ENCODE measurements at places on chromosomes 2 and 18.

DNA sequence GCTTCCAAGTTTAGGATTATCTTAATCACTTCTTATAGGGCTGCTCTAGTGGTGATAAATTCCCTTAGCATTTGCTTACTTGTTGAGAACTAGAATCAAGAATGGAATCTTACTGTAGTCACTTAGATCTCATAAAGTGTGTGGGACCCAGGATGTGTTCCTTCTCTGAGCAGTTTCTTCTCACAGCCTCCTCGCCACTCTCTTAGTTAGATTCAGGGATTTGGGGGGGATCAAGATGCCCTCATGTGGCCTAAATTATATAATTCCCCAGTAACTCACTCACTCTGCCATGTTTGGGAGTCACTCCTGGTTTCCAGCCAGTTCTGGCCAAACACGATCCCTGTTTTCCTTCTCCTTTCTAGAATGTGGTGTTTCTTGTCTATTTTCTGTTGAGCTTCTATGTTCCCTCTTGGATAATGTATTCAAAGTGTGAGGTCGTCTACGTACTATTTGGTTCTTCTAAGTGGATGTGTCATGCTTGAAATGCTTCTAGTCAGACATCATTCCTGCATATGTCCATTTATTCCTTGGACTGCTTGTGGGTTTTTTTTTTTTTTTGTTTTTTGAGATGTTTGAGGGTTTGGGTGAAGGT, 414.9 kb upstream of the SYT4 start:
- DNase-seq: no peak

DNA sequence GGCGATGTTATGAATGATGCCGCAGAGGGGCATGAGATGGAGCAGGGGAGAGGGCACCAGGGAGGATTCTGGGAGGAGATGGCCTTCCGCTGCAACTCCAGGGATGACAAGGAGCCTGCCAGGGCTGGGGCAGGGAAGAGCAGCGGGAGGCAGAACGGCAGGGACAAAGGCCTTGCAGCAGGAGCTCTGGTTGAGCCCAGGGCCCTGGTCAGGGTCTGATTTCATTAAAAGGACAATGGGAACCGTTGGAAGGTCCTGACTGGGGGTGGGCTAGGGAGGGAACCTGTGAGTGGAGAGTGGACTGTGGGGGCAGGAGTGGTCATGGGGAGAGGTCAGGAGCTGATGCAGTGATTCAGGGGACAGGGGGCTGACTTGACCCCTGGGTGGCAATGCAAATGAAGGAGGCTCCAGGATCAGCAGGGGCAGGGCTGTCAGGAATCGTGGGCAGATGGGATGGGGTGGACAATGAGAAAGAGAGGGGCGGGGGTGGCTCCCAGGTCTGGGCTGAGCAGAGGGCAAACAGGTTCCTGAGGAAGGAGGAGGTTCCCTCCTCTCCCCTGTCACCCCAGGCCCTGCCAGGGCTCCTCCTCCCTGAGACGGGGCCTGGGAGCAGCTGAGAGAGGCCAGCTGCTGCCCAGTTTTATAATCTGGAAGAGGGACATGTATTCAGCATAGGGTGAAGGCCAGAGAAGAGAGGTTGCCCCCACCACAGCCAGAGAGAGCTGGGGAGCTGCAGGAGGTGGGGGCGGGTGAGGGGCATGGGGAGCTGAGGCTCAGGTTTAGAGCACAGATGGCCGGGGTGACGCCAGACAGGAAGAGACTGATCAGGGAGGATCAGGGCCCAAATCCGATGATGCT, 7.3 kb upstream of the DUSP2 start:
- no peak for DNase-seq

DNA sequence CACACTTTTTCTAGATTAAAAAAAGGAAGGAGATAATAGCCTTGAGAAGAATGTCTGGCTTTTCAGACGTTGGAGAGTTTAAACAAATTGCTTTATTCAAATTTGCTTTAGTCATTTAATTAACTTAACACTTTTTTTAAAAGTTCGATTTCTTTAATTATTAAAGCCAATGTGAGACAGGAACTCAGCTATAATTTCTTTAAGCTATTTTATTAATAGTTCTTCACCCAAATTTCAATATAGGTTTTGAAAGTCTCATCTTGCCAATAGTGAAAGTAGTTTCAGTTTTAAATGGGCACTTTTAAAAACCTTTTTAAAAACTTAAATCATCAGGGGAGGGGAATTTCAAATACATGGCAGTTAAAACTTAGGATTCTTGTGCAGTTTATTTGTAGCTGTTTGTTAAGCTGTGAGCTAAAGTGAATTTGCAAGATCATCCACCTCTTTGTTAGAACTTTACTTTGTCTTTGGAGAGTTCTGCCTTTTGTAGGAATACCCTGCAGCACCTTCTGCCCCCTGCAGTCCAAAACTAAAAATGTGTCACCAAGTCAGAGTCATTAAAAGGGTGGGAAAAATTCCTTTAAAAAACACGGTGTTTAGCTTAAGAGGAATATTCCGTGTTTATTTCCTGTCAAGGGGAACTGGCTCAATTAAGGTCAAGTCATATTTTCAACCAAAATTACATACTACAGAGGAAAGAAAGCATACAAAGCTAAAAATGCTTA, 4.6 kb downstream of the TGIF1 start:
- DNase-seq: peak; percentile 39

- DNase-seq: no peak
Measured at GRCh38 chr2:217794133-217794986, 208.4 kb downstream of the TNS1 start.

DNA sequence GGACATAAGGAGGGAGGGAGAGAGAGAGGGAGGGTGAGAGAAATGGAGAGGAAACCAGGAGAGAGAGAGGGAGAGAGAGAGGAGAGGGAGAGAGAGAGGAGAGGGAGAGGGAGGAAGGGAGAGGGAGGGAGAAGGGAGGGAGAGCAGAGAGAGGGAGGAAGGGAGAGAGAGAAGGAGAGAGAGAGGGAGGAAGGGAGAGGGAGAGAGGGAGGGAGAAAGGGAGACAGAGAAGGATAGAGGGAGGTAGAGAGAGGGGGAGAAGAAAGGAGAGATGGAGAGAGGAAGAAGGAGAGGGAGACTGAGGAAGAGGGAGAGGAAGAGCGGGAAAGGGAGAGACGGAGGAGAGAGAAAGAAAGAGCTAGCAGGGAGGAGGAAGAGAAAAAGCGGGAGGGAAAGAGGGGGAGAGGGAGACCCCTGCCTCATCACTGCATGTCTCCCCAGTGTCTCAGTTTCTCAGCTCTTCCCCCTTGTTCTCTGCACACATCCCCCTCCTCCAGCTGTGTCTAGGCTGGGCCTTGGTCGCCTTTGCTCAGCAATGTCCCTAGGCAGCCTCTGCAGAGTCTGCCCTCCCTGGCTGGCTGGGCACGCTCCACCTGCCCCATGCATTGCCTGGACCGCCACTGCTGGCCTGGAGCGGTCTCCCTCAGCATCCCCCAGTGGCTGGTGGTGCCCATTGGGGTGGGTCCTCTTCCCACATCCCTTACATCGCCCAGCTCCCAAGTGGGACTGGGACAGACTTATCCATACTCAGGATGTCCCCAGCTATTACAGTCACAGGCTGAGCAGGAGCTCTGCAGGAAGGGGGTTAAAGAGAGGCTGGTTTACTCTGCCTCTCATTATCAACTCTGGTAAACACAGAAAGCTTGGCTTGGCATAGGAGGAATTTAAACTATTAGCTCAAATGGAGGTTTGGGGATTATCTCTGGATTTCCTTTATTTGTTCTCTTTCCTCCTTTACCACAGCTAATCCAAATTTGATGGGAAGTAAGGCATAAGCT, 85.7 kb upstream of the APCDD1 start:
- no peak for DNase-seq

DNA sequence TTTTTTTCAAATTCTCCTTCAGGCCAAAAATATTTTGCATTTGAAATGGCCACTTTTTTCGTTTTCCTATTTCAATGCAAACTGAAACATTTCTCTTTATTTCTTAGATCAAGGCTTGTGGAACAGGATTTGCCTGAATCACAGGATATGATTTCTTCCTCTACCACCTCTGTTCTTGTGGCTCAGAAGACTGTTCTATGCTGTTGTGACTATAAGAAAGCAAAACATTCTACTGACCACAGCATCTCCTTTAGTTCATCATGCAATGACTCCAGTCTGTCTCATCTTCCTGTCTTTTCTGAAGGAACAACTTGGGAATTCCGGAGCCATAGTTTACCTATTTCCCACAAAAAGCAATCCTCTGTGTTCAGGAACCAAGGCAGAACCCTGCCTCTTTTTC, 16.2 kb upstream of the ZNF512 start:
- no peak for DNase-seq

DNA sequence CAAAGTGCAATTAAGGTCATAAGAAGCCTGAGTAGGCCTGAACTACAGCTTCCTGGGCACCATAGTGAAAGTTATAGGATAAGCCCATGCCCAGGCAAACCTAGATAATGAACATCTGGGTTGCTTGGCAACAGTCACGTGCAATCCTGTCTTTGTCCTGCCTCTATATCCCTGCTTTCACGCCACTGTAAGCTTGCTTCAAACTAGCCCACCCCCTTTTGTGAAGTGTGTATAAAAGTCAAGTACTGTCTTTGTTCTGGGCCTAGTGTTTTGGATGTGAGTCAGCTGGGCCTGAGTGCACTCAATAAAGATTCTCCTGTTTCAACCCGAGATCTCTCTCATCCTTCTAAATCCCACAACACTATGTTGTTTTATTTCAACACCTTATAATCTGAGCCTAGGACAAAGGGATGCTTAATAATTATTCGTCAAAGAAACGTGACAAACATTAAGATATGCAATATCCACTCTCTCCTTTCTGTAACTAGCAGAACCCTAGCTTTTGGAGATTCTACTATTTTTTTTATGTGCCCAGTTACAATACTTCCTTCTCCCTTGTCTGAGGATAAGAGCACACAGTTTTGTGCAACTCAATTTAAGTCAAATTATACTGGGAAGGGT, 927.8 kb downstream of the SUCLG1 start:
- no peak for DNase-seq

GRCh38 chr2:43898838-43899346, 60.1 kb downstream of the ABCG8 start:
- no peak for DNase-seq

DNA sequence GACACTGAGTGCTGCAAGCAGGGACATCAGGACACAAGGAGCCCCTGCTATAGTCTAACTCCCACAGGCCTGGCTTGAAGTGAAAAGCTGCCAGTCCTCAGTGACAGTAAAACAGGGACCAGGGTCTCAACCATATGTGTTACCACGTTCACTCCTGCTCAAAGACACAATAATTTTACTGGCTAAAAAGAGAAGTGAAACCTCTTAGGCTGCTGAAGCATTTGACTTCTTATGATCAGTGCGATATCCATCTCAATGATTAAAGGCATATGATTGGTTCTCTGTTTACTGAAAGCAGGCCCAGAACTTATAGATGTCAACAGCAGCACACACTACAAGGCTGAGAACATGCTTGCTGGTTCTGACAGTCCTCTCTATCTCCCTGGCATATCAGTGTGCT, 129.8 kb upstream of the LMAN1 start:
- DNase-seq: no peak

- DNase-seq: peak; percentile 7
Measured at GRCh38 chr18:63553081-63553480, 10.9 kb downstream of the SERPINB12 start.

DNA sequence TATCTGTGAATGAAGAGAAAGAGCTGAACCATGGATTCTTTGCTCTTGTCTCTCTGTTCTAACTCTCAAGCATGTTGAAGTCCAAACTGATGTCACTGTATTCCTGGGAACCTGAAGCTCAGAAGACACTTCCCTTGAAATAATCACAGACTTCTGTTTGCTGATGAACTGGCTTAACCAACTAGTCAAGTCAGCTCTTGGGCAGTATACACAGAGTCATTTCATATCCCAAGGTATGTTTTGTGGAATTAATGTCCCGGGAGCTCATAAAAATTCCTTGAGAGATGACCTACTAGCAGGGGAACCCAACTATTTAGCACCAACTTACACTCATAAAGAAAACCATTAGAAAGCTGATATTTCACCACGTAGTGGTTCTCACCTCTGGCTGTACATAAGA, 156.6 kb downstream of the NR4A2 start:
- DNase-seq: no peak

- DNase-seq: no peak
Measured at GRCh38 chr2:4995466-4995865, 696.7 kb upstream of the SOX11 start.

DNA sequence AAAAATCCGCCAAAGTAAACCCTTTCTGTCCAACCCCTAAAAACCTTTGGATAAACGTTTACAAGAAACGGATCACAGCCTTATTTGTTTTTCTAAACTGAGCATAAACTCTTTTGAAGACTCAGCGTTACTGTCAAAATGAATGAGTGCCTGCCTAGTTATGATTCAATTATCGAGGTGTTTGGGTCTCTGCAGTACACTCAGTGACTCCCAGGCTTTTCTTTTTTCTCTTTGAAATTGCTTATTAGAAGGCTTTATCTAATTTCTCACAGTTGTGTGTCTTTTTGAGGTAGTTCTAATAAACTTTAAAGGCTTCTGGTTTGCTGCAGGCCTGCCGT, 663 bp downstream of the RHBDD1 start:
- no peak for DNase-seq

DNA sequence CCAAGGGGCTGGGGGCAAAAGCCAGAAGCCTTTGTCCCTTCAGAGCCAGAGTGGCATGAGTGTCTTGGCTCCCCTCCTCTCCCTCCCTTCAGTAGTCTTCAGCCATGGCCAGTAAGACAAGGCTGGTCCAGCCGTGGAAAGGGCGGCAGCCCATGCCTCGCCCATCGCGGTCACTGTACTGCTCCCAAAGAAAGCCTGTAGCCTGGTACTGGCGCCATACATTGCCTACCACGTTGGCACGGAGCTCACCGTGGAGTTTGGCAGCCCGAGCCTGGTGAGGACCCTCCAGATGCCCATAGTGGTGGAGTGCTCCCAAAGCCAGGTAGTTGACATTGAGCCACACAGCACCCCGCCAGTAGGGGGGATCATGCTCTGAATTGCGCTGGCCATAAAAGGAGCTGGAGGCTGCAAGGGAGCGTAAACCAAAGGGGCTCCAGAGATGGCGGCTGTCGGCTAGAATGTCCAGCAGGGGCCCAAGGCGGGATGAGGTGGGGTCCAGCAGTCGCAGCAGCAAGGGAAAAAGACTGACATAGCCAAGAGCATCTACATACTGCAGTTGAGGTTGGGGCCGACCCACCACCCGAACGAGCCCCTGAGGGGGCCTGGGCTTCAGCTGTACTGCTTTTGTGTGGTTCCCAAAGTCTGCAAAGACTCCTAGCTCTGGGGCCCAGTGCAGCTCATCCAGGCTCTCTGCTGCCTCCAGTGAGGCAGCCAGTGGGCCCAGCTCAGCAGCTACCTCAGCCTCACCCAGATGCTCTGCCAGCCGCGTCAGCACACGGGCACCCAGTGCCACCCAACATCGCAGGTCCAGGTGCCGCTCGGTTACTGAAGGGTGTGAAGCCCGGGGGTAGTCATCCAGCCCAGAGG, 3.2 kb downstream of the WBP1 start:
- DNase-seq: no peak

DNA sequence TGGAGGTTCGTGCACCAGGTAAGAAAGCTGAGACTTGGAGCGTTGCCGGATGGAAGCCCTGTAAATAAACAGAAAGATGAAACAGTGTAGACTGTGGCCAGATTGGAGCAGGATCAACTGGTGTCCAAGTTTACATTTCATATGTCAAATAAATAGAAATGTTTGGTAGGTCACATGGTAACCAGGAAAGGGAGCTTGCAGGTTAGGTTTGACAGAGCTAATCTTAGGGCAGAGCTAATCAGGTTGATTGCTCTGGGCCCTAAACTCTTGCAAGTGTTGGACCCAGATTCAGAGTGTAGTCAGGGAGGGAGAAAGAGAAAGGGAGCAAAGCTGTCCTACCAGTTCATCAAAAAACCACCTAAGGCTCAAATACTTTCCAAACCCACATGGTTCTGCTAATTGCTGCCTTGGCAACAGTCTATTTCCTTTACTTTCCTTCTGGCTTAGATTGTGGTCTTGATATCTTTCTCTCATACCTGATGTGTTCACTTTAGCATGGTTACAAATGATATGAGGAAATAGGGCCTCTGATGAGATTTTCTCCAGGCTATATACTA, 63.2 kb downstream of the G6PC2 start:
- DNase-seq: no peak
